ENCODE measurements at places on chromosomes 2 and 18. TPM values are rescaled to one million over a fixed set of nuclear protein-coding genes. Genes with fewer than 3 reads are reported as not detected.

Gene RIOK3
- total RNA-seq, result 83.7 TPM

Gene MAL
- 0.96 TPM for total RNA-seq

Gene TSPYL6
- total RNA-seq, result not detected

Gene TRIM54
- total RNA-seq, result under 0.01 TPM

All from regular cardiac myocyte (primary cell).